ENCODE measurements at places on chromosomes 2 and 18.

DNA sequence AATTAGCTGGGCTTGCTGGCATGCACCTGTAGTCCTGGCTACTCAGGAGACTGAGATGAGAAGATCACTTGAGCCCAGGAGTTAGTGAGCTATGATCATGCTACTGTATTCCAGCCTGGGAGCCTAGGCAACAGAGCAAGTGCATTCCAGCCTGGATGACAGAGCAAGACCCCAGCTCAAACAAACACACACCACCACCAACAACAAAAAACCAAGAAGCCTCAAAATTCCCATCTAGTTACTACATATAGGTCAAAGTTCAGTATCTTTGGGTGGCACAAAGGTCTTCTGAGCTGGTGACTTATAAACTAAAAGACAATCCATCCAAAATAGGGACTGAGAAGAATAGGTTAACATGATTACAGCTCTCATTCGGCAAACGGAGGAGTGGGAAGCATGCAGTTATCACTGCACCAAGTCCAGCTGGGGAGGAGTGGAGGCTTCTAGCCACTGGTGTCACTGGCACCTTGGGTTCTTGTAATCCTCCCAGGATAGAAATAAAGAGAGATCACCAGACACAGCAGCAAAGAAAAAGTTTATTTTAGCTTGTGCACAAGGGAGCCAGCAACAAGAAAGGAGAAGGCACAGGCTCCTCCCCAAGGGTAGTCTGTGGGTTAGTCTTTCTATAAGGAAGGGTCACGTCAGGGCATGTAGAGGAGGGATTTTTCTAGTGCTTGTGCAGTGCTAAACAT lies 57.4 kb downstream of the SH2D6 start:
- DNase-seq = no peak

GRCh38 chr2:239805043-239805329 lies 220.2 kb downstream of the NDUFA10 start:
- DNase-seq = no peak

GRCh38 chr2:236755278-236755840 lies 185.7 kb downstream of the ACKR3 start:
- DNase-seq = no peak

GRCh38 chr2:177588671-177589070 lies 196.1 kb downstream of the AGPS start:
- no peak for DNase-seq

DNA sequence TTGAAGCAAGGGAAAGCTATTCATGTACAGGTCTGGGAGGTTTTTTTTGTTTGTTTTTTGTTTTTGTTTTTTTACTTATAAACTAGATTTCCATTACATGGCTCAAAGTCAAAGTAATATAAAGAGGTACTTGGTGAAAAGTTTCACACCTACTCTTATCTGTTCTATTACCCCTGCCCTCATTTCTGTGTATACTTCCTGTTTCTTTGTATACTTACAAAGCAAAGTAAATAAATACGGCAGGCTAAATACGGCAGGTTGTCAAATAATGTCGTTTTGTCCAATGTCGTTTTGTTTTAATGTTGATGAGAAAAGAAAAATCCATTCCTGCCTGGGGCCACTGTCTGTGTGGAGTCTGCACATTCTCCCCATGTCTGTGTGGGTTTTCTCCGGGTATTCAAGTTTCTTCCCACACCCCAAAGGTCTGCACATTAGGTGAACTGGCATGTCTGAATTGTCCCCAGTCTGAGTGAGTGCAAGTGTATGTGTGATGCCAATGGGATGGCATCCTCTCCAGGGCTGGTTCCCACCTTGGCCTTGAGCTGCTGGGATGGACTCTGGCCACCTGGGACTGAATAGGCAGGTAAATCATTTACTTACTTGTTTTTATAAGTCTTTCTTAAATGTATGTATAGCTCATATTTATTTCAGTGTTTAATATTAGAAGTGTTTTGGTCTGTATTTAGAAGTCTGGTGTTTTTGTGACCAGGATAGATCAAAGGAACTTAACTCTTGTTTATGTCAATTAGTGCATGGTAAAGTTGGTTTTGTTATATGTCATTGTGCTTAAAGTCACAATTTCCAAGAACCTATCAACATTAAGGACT lies 13.4 kb downstream of the STAMBP start:
- DNase-seq = no peak

GRCh38 chr2:223230352-223230751 lies 178.4 kb downstream of the KCNE4 start:
- no peak for DNase-seq

DNA sequence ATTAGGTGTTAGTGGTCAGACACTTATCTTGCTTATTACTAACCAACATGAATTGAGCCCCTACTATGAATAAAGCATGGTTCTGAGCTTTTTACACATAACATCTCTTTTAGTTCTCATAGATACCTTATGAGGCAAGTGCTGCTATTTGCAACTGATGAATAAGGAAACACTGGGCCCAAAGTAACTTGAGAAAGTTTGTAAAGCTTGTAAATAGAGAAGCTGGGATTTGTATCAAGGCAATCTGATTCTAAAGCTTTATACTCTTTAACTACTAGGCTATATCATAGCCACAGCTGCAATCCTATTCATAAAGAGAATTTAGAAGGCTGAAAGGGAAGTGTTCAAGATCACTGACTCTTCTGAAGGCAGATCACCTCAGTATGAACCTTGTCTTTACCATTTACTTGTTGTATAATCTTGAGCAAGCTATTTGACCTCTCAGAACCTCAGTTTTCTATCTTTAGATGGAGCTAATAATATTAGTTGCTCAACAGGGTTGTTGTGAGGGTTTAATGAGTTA lies 60.4 kb downstream of the ABCB11 start:
- no peak for DNase-seq

DNA sequence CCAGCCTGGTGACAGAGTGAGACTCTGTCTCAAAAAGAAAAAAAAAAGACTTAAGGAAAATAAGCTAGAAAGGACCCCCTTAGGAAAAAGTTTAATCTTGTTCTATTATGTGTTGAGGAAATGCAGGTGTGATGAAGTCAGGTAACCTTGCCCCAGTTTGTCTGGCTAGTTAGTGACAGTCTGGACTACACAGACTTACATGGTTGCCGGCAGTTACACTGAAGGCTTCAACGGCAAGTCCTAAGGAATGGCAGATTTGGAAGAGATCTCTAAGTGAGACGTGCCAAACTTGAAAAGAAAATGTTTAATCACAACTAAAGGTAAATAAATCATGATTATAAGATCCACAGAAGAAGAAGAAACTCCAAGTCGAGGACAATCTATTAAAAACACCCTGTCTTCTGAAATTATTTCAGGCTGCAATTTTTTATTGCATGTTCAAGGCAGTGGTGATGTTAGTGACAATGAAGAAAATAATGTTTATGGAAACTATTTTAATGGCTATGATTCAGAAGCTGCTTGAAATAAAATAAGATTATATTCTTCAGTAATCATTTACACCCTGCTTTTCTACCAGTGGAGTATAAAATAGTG lies 84.2 kb downstream of the TTC27 start:
- no peak for DNase-seq

- no peak for DNase-seq
Measured at GRCh38 chr2:45089554-45090261, 80.5 kb upstream of the SIX2 start.

DNA sequence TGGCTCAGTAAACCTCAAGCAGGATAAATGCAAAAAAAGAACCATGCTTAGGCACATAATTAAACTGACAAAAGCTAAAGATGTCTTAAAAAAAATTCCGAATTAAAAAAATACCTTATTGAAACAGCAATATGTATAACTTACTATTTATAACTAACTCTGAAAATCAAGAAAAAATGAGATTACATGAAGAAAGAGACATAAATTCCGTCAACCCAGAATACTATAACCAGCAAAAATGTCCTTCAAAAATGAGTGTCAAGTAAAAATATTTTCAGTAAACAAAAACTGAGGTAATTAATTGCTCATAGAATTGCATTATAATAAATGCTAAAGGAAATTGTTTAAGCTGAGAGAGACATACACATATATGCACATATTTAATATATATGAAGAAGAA lies 474.5 kb upstream of the SYT4 start:
- no peak for DNase-seq

Measured in activated T-helper 1 cell treated with anti-CD3 and anti-CD28 coated beads, Interleukin-2, amount 50 U/mL, for 16 hours (primary cell).